Stimulated activated CD8-positive, alpha-beta memory T cell treated with anti-CD3 and anti-CD28 coated beads, Interleukin-15, amount 100 ng/mL, for 1 hour (primary cell): ENCODE measurements at places on chromosomes 1 and 21.

- DNase-seq = no peak
These were observed 4.4 kb downstream of the ROR1 start for GRCh38 chr1:63777965-63778880.

GRCh38 chr1:175080030-175080429 is 12.4 kb downstream of the TNN start:
- DNase-seq = no peak

DNA sequence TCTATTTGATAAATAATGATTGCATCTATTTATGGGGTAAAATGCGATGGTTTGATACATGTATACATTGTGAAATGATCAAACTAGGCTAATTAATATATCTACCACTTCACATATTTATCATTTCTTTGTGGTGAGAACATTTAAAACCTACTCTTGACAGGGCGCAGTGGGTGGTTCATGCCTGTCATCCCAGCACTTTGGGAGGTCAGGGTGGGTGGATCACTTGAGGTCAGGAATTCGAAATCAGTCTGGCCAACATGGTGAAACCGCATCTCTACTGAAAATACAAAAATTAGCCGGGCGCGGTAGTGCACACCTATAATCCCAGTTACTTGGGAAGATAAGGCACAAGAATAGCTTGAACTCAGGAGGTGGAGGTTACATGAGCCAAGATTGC is 25.3 kb downstream of the PLEKHA6 start:
- no peak for DNase-seq

DNA sequence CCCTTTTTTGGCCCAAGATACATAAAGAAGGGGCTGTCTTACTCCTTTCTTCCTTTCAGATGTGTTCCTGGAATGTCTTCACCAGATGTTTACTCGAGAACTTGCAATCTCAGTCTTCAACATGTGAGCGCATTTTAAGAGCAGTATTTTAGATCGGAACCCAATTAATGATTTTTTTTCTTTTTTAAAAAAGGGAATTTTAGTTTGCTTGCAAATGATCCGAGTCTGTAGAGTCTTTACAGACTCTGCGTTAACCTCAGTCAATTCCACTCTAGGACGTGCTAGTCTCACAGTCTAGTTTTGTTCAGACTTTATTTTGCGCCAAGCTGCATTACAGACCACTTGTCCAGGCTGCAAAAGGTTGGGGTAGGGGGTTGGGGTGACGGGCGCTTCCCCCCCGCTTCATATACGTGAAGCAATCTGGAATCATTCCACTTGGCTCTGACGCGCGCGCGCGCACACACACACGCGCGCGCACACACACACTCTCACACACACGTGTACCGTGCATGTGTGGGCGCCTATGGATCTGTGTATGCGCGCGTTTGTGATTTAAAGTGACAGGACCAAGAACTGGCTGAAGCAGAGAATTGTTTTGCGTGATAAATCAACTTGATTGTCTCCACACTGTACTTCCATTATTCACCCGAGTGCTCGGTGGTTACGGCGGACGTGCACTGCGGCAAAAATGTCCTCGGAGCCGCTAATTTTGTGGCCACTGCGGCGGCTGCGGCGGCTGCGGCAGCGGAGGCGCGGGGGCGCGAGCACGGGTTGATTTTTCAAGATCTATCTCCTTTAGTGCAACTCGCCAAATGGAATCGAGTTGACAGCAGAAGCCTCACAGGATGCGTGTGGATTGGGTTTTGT is 25.6 kb upstream of the NFIA start:
- no peak for DNase-seq

GRCh38 chr1:235329139-235329902 is 951 bp downstream of the GGPS1 start:
- peak; percentile 20 for DNase-seq

GRCh38 chr1:85188530-85188929 is 12.3 kb downstream of the SYDE2 start:
- DNase-seq = no peak

- no peak for DNase-seq
These were observed 51.3 kb downstream of the LGR6 start for GRCh38 chr1:202244841-202245261.

- DNase-seq = no peak
These were observed 115.5 kb downstream of the MIS18A start for GRCh38 chr21:32163386-32163785.

- DNase-seq = no peak
These were observed 41.3 kb upstream of the KCNE1 start for GRCh38 chr21:34553151-34553952.

DNA sequence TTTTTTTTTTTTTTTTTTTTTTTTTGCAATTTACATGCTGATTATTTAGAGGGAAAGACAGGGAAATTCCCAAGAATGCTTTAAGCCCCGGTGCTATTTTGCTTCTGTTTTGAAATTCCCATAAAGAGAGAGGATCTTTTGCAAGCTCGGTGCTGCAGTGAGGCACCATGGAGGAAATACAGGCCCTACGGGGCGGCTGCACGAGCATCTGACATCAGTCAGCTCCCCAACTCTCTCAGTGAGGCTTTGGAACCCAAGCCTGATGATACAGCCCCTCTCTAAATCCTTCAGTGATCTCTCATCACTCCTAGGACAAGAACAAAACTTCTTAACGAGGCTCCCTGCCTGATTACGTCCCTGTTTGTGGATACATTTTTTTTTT is 791 bp upstream of the CHI3L1 start:
- no peak for DNase-seq
